GM04503 (cell line): ENCODE measurements at places on chromosomes 16 and 17.
A peak's percentile ranks its signal among the peaks of the same experiment; 100 is the strongest.

DNA sequence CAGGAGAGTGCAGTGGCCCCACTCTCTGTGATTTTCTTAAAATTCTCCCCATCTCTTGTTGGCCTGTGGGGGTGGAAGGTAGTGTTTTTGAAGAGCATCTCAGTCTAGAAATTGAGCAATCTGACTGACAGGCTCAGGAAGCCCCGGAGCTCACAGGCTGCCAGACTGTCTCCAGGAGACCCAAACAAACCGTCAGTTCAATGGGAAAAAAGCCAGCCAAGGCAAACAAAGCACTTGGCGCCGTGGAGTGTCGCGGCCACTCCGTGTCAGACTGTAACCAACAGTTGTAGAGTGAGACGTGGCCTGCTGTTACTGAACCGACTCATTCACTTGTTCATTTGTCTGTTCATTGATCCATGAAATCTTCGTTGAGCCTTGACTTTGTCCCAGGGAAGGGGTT, 33.7 kb downstream of the RGS9 start:
- no peak for DNase-seq

DNA sequence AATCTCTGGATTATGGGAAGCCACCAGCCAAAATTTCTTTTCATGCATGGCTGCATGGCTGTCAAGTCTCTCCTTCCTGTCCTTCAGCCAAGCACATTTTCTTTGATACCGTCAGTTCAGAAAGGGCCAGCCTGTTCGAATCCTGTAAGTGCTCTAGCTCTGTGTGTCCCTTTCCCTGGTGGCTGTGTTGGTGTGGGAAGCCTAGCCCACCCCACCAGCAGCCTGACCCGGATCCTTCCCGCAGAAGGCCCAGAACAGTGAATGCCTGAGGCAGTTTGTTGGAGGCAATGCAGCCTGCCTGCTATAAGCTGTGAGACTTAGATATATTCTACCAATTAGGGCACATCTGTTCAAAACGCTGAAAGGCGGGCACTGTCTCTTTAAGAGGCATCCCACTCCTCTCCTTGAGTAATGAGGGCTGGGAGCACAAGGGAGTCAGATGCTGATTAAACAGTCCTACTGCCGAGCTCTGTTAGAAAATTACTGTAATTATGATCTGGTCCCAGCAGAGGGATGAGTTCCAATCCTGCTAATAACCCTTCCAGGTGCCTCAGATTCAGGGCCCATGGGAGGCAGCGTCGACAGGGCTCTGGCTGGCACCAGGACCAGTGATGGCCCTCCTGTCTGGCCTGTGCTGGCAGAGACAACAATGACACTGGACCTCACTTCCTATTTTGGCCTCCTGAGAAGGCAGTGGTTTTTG, 18.4 kb downstream of the SNX11 start:
- DNase-seq: no peak

GRCh38 chr17:67912656-67913055, 83.6 kb downstream of the C17orf58 start:
- no peak for DNase-seq

DNA sequence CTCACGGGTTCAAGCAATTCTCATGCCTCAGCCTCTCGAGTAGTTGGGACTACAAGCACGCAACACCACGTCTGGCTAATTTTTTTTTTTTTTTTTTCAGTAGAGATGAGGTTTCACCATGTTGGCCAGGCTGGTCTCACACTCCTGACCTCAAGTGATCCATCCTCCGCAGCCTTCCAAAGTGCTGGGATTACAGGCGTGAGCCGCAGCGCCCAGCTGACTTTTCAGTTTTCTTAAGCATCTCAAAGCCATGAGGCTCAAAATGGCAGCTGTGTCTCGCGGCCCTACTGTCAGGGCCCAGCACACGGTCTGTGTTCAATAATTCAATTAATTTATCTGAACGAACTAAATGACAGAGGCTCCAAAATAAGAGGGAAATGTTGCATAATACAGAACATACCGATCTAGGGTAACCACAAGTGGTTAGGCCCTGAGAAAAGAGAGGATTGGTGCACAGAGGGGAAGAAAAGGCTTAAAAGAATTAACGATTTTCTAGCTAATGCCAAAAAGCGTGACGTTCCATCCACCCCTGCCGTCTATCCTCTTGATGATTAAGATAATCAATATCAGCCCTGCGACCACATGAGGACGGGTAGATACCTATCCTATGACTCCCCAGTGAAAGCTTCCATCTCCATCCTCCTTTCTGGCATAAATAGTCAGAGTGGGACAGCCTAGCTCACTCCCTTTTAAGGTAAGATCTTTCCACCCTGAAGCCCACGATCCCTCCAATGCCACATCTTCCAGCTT, 136.9 kb downstream of the SLC39A11 start:
- no peak for DNase-seq

GRCh38 chr17:44307387-44308186, 814 bp upstream of the RUNDC3A start:
- no peak for DNase-seq

- DNase-seq: no peak
Observed at GRCh38 chr17:53570731-53571130, 252.0 kb upstream of the KIF2B start.

GRCh38 chr17:65538675-65539529, 22.5 kb downstream of the AXIN2 start:
- no peak for DNase-seq

DNA sequence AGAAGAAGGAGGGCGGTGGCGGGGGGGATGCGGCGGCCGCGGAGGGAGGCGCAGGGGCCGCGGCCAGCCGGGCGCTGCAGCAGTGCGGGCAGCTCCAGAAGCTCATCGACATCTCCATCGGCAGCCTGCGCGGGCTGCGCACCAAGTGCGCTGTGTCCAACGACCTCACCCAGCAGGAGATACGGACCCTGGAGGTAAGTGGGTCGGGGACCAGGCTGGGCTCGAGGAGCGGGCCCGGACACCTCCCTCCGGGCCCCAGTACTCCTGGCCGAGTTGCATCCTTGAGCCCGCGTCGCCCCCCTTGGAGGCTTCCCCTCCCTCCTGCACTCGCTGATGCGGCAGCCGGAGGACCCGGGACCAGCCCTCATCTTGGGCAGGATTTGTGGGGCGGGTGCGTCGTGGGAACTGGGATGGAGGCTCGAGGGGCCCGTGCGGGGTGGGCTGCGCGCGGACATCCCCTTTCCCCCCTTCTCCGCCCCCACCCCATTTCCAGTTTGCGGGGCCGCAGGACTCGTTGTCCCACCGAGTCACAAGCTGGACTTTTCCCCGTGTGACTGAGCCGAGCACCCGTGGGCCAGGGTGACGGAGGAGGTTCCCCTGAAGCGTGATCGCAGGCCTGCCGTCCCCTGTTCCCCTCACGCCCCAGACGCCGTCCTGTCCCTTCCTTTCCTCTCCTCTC, 572 bp downstream of the KSR1 start:
- DNase-seq: no peak

GRCh38 chr16:84823484-84823883, 3.7 kb downstream of the CRISPLD2 start:
- DNase-seq: no peak

DNA sequence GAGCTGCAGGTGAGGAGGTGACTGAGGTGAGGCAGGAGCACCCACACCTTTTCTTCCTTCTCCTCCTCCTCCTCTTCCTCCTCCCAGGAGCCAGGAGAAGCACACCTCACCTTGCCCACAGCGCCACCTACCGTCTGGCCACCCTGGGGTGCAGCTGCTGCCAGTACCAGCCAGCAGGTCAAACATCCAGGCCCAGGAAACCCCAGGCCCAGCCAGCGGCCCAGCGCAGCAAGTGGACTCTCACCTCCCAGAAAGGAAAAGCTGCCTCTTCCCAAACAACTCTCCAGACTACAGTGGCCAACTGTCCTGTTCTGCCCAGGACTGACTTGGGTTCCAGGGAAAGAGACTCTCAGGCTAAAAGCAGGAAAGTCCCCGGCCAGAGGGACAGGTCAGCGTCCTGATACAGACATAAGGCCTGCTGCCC, 22.7 kb downstream of the PEMT start:
- no peak for DNase-seq

GRCh38 chr17:38465391-38466345, 37.4 kb downstream of the ARHGAP23 start:
- no peak for DNase-seq

- DNase-seq: no peak
Observed at GRCh38 chr17:5672141-5672540, 87.8 kb upstream of the NLRP1 start.

DNA sequence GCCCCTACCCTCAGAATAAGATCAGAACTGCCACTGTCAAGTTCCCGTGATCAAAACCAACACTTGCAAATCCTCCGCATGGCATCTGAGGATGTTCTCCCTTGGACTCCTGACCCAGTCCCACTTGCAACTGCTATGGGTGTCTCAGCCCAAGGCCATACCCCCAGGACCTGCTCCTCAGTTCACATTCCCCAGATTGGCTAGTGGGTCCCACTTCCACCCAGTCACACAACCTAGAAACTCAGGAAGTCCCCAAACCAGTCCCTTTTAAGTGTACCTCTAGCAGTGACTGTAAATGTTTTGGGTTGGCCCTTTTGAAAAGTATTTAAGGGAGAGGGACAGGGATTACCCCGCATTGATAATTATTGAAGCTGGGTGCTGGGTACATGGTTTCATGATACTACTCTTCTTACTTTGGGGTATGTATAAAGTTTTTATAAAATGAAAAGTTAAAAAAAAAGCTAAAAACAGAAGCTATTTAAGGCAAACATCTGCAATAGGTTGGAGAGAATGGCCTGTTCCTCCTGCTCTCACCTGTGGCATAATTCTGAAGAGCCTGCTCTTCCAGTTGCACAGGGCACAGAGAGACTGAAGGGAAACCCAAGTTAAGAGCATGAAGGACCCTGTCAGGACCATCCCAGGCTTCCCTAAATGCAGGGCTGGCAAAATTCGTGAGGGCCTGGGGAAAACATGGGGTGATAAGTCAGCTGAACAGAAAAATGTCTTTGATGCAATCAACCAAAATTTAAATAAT, 42.5 kb downstream of the ERN1 start:
- DNase-seq: no peak

- peak; percentile 17 for DNase-seq
Observed at GRCh38 chr16:50067290-50067853, 1.6 kb downstream of the HEATR3 start.

GRCh38 chr16:2529961-2530628, 1.1 kb downstream of the CEMP1 start:
- no peak for DNase-seq

DNA sequence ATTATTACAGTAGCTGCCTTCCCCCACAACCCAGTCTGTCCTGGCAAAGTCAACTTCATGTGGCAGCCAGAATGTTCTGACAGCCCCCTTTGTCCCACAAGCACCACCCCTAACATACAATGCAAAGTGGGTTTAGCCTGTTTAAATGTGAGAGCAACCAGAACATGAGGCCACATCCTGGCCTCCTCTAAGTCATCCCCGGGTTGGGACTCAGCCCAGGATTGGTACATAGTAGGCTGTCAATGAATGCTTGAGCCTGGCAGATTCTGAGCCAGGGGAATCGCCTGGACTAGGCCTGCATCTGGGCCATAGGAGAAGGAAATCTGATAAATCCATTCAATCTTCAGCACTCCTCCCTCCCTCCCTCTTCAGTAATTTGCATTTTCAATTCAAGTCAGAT, 4.3 kb upstream of the ITGA3 start:
- no peak for DNase-seq

- no peak for DNase-seq
Observed at GRCh38 chr16:88662222-88662842, 559 bp downstream of the MVD start.
